Stimulated activated CD8-positive, alpha-beta memory T cell treated with anti-CD3 and anti-CD28 coated beads, Interleukin-4, amount 100 ng/mL, for 4 hours (primary cell): ENCODE measurements at places on chromosomes 1 and 21.

DNA sequence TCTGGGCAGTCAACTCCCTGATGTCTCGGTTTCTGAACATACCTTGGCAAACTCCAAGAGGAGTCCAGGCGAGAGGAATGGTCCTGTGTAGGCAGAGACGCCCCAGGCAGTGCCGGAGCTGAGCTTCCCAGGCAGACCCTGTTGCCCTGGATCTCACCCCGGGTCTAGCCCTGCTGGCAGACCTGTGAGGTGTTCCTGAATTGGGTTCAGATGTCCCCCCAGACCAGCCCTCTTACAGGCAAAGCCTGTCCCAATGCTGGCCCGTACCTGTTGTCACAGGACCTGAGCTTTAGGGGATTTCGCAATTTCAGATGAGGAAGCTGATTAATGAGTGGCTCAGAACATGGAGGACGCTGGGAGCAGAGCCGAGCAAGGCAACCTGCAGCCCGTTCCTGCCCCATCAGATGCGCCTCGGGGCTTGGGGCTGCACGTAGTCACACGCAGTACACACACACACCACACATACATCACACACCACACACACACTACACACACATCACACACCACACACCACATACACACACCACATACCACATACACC is 38.5 kb upstream of the PDE9A start:
- no peak for DNase-seq

- no peak for DNase-seq
Measured at GRCh38 chr1:56561227-56562019, 17.9 kb downstream of the PLPP3 start.

- no peak for DNase-seq
Measured at GRCh38 chr1:33235521-33235920, 20.8 kb upstream of the ZNF362 start.

DNA sequence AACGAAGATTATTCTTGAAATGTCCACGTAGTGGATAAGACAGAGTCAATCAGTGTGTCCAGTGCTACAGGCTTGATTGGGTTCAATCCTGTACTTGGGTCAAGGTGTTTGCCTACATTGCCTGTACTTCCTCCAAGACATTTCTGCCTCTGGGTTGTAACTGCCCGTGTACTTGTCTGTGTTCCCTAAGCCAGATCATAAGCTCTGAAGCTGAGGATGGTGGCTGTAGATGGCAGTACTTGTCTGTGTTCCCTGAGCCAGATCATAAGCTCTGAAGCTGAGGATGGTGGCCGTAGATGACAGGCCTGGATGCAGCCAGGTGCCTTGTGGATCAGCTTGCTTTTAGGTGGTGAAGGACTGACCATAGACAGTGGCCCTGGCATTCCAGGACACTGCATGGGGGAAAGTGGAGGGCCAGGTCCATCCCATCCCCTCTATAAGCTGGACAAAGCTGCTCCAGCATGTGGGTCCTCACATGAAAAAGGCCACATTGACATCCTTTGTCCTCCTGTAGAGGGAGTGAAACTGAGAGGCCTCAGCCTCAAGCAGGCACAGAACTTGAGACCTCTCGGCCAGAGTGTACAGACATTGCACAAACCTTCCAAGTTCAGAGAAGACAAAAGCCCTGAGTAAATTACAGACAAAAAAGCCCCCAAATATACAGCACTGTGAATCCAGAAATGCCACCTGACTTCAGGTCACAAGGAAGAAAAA is 2.0 kb upstream of the SRM start:
- no peak for DNase-seq

DNA sequence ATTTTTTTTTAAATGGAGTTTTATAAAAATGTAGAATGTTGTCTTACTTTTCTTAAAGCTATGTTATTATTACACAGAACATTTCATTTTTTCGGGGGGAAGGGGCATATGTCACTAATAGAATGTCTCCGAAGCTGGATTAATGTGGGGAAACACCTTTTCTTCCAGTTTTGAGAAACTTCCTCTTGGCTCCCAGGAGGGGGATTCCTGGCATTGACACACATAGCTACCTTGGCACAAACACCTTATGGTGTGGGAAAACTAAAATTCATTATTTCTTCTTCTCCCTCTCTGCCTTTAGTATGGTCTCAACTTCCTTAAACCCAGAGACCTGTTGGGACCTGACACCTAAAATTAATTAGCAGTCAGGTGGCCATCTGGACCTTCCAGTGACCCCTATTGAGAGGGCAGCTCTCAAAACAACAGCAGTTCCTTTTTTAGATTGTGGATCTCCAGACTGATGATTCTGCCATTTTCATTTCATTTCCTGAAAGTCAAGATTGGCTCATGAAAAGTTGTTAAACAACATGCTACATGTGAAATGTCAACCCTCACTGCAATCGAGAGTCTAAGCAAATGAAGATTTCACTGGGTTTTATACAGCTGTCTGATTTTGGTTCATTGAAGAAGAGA is 70.1 kb upstream of the EDEM3 start:
- DNase-seq = no peak

- DNase-seq = no peak
Measured at GRCh38 chr1:164054331-164054730, 504.7 kb upstream of the PBX1 start.

- DNase-seq = no peak
Measured at GRCh38 chr1:200226268-200226968, 183.4 kb downstream of the ZNF281 start.

DNA sequence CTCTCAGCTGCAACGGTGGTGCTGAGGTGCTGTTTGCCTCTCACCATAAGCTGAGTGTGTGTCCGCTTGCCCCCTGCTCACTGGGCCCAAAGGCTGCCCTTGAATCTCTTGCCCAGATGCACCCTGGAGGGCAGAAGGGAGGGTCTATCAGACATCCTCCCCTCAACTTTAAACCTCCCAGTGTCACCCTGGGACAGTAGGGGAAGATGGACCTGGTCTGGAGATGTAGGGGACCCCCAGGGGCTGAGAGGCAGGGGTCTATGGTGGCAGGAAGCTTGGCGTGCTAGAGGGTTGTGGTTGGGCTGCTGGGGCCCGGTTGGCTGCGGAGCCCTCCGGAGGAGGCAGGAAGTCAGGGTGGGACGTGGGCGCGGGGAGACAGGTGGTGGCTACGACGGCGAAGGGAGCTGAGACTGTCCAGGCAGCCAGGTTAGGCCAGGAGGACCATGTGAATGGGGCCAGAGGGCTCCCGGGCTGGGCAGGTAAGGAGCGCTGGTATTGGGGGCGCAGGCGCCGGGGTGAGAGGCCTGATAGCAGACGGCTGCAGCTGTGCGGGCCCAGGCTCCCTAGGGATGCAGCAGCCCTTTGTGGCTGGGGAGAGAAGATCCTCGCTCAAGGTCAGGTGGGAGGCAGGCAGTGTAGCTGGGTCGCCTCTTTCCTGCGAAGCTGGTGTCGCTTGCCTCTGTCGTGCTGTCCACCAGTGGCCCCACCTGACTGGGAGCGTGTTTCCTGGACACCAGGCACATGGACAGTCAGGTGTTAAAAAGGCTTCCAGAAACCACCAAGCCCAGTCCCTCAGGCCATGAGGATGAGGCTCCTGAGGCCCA is at the start of gene LCK:
LCK (plus strand) TSS at position 373 of the 824 bp plus-strand sequence. CDS start 23,065 bp downstream, outside the sequence.
- peak; percentile 43 for DNase-seq

DNA sequence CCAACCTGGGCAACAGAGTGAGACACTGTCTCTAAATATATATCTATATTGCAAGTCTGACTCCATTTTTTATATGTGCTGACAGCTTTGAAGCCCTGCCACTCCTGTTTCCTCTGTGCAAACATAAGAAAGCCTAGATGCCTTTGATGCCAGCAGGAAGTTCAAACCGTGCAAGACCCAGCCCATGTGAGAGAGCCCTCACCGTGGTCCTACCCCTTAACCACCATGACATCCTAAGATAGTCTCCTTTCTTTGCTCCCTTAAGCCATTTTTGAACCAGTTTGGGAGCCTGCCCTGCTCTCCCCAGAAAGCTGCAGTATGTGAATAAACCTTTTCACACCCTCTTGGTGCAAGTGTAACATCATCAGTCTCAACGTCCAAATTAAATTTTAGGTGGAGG is 3.7 kb upstream of the DIPK1A start:
- DNase-seq = no peak

DNA sequence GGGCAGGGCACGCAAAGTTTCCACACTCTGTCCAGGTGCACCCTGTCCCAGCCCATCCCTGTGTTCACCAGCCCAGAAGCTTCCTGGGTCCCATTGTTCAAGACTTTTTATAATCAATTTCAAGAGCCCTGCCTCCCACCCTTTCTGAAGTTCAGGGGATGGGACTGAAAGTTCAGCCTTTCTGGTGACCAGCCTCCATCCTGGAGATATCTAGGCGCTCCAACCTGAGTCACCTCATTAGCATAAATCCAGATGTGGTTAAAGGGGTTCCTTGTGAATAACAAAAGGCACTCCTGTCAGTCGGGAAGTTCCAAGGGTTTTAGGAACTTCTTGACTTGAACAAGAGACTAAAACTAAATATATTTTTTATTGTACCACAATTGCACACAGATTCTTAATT is 48.4 kb upstream of the RAP1A start:
- no peak for DNase-seq

DNA sequence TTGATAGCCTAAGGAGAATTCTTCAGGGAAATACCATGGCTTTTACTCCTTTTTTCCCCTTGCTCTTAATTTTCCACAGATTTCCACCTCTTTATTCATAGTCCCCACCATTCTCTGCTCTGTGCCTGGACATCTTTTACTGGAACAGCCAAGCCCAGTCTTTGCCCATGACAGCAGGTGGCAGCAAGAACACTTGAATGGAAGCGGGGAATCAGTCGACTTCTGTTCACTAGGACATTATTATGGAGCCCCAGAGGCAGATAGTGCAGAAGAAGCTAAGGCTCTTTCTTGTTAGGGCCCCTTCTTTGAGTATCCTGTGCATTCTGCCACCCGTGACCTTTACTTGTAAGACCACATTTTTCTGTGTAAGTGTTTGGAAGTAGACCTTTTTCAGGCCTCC is 6.3 kb downstream of the OR14I1 start:
- no peak for DNase-seq

DNA sequence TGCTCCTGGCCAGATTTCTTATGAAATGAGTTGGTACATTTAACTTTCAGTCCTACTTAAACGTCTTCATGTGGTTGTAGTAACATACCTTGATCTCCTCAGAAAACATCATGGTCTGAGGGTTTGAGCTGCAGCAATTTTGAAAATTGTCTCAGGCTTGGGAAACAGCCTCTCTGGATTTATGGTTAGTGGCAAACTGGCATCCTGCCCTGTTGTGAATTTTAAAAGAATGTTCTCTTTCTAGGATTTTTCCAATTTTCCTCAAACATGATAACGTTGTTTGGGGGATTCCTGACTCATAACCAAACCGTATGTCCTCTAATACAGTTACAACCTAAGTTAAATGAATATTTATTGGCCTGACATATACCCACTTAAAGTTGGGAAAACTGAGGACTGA is 624.4 kb downstream of the LMO4 start:
- no peak for DNase-seq

DNA sequence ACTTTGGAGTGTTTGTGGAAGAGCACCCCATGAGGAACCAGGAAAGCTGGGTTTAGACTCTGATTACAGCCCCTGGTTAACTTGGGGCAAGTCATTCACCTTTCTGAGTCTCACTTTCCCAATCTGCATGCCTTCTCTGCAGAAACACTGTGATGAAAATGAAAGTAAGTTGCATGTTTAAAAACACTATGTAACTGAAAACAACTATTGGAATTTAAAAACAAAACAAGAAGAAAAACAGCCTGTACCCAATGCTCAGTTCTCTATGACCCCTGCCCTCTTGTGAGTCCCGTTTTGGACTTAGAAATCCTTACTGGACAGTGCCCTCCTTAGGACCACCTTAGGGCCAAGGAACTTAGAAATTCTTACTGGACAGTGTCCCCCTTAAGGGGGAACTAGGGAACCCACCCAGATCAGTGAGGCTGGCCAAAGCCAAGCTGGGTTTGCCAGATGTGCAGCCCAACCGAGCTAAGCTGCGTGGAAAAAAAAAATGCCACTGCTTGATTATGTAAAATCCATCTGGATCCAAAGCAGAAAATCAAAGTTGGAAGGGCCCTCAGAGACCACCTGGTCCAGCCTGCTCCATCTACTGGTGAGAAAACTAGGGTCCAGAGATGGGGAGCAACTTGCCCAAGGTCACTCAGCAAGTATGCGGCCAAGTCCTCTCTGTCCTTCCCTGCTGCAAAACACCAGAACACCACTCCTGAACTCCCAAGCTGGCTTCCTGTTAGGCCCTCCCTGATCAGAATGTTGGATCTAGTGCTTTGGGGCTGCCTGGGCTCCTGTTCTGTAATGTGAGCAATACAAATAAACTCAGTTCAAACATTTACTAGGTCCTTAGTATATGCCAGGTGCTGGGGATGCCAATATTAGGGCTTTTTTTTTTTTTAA is 77.7 kb downstream of the MRPL37 start:
- no peak for DNase-seq

- no peak for DNase-seq
Measured at GRCh38 chr1:65952696-65953095, 160.0 kb downstream of the PDE4B start.

- no peak for DNase-seq
Measured at GRCh38 chr1:226349801-226350518, 41.0 kb upstream of the LIN9 start.

DNA sequence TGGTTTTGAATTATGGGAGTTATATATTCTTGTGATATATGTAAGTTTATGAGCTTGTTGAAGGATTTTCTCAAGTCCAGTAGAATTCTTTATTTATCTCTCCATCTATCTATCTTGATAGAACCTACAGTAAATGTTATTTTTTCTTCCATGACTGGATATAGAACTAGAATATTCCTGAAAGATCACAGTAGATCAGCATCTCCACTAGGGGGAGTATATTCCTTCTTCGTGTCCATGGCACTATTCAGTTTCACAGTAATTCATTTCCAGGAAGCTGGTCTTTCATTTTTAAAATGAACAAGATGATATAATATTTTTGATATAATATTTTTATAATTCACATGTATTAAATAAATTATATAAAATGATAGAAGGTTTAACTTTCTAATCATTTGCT is 18.8 kb downstream of the TMPRSS15 start:
- DNase-seq = no peak

DNA sequence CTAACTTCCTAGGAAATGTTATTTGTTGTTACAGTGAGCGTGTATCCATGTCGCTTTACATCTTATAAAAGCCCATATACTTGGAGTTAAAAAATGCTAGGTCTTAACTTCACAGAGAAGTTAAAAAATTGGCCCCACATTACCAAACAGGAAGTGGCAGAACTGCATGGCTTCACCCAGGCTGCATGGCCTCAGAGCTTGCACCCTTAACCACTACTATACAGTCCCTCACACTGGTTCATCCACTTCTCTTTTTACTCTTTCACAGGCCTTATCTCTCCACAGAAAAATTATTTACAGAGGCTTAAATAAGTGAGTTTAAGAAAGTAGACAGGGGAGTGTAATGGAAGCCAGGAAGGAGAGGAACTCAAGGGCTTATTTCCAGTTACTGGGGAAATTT is 402.5 kb downstream of the HHAT start:
- no peak for DNase-seq

- no peak for DNase-seq
Measured at GRCh38 chr21:22754746-22755145, 1756.5 kb downstream of the NCAM2 start.

GRCh38 chr1:231359113-231359512 is 21.0 kb downstream of the SPRTN start:
- no peak for DNase-seq

- no peak for DNase-seq
Measured at GRCh38 chr1:23081376-23081775, 62.1 kb downstream of the KDM1A start.

- DNase-seq = no peak
Measured at GRCh38 chr21:45084121-45084520, 9.7 kb downstream of the ADARB1 start.
